Germinal center (tissue), 1 donor: ENCODE measurements at places on chromosomes 1 and 21.
A peak's percentile ranks its signal among the peaks of the same experiment; 100 is the strongest.

GRCh38 chr1:12177156-12177998, 10.6 kb downstream of the TNFRSF1B start:
- DNase-seq: no peak

DNA sequence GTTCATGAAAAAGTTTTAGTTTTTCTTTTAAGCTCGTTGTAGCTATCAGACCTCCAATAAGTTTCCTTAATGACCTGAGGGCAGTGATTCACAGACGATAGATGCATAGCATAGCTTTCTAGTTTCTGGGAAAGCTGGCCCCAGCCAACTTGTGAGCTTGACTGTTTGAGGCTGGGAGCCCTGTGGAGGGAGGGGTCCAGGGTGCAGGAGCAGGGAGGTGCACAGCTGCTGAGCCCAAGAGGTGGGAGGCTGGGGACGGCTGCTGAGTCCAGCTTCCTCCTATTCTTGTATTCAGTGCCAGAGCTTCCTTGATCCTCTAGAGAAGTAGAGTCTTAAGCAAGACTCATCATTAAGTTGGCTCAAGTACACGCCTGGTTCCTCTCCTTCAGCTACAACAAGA, 11.0 kb upstream of the AVPR1B start:
- no peak for DNase-seq

DNA sequence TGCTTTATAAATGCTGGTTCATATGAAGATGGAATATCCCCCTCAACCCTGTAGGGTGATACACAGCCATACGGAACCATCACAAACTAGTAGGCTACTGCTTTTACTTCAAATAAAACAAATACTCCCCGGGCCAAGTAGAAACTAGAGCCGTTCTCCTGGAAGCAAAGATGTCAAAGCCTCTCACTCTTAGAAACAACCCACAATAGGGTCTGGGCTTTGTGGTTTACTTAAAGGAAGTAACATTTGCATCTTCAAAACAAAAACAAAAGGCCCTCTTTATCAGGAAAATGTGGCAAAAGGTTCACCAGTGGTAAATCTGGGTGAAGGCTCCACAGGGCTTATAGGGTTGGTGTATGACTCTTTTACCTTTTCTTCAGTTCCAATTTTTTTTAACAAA, 49.8 kb downstream of the HLCS start:
- no peak for DNase-seq

DNA sequence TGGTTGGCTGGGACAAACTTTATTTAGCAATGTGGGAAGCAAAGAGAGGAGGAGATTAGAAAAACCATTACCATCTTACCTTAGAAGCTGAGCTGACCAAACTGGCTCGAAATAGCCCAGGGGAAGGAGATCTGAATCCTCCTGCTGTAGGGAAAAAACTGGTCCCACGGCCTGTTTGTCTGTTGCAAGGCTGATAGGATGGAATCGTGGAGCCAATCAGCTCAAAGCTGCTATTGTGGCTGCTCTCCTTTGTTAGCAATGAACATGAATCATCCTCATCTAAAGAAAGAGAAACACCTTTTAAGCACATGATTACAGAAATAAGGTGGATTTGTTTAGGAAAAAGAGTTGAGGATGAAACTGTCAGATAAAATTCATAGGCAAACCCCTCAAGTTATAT, 21.5 kb downstream of the CLSPN start:
- DNase-seq: no peak

GRCh38 chr1:116886291-116886878, 23.3 kb upstream of the PTGFRN start:
- DNase-seq: no peak

- DNase-seq: no peak
Observed at GRCh38 chr1:20727746-20728316, 4.7 kb downstream of the SH2D5 start.

DNA sequence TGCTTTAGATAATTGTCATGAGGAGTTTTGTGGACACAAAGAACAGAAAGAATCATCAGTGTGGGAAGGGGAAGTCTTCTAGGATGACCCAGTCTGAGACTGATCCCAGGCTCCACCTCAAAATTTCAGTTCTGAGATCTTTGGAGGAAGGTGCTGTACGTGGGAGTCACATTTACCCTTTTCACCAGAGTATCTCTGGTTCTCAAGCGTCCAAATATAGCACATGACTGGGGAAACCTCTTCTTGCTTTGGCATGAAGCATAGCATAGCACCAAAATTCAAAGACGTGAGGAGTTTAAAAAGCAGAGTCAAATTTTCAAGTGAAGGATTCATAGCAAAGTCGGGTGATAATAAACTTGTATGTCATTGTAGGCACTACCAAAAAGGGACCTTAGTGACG, 96.5 kb downstream of the LRRC53 start:
- DNase-seq: no peak

DNA sequence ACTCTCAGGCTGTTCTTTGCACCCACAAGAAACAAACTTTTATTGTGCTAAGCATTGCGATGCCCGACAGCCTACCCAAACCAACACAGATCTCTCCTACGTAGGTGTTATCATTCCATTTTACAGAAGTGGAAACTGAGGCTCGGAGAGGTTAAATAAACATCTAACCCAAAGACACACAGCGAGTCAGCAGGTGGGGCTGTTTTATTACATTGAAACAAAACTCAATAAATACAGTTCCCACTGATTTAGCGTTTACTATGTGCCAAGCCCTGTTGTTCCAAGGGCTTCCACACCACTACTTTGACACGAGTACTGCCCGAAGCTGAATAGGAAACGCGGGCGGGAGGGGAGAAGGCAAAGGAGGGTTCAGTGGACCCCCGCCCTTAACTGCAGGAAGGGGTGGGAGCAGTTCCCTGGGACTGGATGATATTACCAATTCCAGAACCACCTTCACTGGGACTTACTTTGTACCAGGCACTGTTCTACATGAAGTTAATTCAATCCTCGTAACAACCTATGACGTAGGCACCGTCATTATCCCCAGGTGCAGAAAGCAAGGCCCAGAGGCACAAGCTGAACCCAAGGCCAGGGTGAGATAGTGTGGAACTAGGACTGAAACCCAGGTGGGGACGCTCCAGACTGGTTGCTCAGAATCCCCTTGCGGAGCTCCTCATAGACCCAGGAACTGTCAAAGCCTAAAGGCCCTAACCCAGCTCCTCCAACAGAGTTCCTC, 19.3 kb upstream of the ALDH4A1 start:
- DNase-seq: no peak

DNA sequence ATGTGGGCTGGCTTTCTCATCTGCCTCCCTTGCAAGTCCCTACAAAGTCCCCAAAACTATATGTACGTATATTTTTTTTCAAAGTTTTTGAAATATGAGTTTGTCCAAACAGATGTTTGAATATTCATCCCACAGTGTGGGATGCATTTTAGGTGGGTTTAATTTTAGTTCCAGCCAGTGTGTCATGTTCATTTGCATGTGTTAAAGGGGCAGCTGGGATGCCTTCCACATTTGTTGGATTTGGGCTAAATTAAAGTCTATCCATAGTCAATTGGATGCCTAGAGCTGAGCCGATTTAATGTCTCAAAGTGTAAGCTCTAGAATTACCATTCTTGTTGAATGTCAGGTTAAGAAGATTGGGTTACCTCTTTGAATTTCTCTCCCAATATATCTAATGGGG, 139.2 kb downstream of the GALNT2 start:
- DNase-seq: no peak

- peak; percentile 9 for DNase-seq
Observed at GRCh38 chr1:85240174-85240601, 19.3 kb downstream of the C1orf52 start.

GRCh38 chr1:235006132-235006721, 122.4 kb downstream of the TOMM20 start:
- no peak for DNase-seq

DNA sequence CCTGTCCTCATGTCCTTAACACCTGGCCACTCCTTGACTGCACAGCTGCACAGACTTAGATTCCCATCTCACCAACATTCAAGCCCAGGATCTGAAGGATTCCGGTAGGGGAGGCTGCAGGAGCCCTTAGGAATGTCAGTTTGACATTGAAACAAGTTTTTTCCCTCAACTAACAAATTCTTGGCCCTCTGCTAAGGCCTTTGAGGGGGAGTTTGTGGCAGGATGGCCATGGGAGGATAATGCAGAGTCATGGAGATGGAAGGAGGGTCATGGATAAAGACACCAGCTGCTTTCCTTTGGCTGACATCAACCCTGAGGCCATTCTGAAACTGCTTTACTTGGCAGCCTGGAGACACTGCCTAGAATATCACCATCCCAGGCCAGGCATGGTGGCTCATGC, 63.4 kb upstream of the PPP2R5A start:
- DNase-seq: no peak

DNA sequence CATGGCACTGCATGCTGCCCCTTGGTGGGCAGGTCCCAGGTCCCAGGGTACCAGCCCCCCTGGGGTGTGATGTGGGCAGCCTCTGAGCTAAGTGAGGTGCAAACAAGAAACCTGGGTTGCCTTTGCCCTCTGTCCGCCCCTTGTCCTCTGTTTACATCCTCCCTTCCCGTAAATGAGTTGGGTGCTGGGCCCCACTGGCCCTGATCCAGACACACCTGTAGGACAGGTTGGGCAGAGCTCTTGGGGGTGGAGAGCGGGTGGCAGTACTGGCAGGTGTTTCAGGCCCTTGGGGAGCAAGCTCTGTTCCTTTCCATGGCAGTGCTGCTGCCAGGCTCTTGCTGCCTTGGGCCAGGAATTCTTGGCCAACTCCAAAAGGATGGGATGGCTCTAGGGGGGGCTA, 35.8 kb downstream of the ELF3 start:
- no peak for DNase-seq

- peak; percentile 80 for DNase-seq
Observed at GRCh38 chr1:35568975-35569395, 4.1 kb upstream of the TFAP2E start.

DNA sequence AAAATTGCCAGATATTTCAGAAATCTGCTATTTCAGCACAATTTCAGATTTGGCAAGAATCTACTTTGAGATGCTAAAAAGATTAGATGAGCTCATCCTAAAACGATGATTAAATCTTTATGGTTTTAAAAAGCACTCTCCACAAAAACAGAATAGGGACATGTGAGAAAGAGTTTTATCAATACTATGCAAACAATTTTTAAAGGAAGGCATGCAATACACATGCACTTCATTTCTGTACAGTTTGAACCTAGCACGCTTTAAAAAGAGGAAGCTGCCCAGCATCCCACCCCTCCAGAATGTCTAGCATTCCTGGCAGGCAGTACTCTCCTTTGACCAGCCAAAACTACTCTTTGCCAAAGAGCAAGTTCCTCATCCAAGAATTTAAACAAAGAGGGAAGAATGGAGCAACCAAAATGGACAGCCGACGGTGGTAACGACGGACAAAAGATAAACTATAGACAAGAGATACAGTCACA, 1.3 kb downstream of the ARHGAP29 start:
- no peak for DNase-seq

GRCh38 chr1:2535455-2535854, 5.4 kb upstream of the HES5 start:
- no peak for DNase-seq

GRCh38 chr1:24961334-24961733, 31.3 kb upstream of the RUNX3 start:
- no peak for DNase-seq

DNA sequence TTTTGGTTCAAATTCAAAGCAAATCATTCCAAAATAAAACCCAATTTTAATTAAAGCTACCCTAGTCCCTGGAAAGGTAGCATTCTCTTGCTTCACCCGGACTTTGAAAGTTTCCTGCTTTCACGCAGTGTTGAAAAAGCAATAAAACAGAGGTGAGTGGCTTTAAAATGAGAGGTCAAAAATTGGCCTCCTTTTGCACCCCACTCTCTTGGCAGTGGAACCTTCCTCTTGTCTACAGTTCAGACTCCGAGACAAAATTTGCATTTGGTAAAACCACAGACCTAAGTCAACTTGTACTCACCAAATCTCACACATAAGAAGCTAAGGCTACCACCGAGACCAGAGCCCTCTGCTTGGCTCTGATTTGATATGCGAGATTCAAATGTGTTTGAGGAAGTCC, 252.7 kb downstream of the TTLL7 start:
- DNase-seq: peak; percentile 12
